ENCODE measurements at places on chromosomes 4 and X.

DNA sequence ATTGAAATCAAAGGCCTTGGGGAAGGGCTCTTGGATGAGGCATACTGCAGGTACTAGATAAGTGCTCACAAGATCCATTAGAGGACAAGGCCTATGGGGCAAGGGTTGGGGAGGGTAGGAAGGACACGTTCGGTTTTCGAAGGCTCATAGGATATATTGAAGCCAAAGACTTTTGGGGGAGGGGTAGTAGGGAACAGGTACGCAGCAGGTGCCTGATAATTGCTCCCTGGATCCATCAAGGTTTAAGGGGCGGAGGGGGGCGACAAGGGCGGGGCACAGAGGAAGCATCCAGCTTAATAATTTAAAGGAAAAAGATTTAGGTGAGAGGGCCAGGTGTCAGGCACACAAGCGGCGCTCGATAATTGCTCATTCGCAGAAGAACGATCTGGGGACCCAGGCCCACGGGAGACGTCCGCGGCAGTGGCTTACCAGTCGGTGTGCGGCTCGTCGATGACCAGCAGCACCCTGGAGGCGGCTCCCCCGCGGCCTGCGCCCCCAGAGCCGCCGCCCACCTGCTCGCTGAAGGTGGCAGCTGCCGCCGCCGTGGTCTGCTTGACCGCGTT, 653 bp downstream of the SYN1 start:
- no peak for DNase-seq

GRCh38 chr4:3756343-3757059, 9.7 kb upstream of the ADRA2C start:
- no peak for DNase-seq

- no peak for DNase-seq
These were observed 450.5 kb upstream of the FGF16 start for GRCh38 chrX:76996641-76997040.

DNA sequence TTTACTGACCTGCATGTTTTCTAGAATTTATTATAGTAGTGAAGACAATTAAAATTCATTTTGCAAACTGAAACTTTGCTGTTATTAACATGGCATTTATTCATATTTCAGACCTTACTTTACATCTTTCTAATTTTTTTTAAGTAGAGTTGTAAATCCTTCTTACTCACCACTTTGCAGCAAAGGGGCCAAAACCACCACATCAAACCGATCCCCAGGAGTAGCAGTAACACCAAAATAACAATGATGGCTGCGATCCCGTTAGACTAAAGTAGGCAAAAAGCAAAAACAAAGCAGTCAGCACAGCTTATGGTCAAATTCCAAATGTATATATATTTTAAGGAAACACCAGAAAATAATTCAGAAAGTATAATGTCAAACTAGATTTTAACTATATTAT, 64.7 kb downstream of the ANTXR2 start:
- no peak for DNase-seq

- no peak for DNase-seq
These were observed 3.3 kb downstream of the PPP2R2C start for GRCh38 chr4:6469144-6469543.

GRCh38 chr4:3807311-3807710, 41.1 kb downstream of the ADRA2C start:
- no peak for DNase-seq

DNA sequence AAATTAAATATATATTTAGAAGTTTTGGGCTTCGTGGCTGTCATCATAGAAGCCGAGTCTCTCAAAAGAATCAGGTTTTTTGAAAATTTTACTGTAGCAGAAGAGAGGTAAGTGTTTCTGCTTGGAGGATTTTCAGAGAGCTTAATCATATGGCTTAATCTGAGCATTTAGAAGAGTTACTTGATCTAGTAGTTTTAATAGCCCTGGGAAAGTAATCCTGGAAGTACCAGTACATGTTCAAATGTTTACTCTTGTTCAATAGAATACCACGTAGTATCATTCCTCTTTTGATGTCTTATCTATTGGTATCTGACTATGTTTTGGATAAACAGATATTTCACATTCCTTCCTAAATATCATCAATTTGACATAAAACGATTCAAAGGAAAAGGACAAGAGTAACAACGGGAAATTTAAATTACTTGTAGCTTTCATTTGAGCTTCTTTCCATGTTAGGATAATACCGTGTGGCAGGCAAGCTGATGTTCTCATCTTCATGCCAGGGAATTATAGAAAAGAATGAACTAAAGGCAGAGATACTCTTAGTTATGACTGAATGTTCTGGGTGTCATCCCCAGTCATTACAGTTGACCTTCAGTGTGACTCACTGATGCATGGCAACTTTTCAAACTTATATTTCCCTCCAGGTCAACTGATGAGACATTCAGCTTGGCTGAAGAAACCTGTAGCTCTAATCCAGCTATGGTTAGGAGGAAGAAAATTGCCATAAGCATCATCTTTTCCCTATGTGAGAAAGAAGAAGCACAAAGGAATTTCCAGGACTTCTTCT, 89.8 kb downstream of the FNIP2 start:
- no peak for DNase-seq

GRCh38 chr4:103075894-103076746, 441 bp downstream of the SLC9B2 start:
- DNase-seq: peak; percentile 67
